NCI-H1417 (cell line): ENCODE measurements at places on chromosomes 6 and 20.

GRCh38 chr6:42973926-42974325, 5.1 kb downstream of the PEX6 start:
- DNase-seq, result no peak

- no peak for DNase-seq
Observed at GRCh38 chr6:6434151-6434550, 113.7 kb upstream of the F13A1 start.

- no peak for DNase-seq
Observed at GRCh38 chr6:7241709-7242645, 71.0 kb downstream of the SSR1 start.

GRCh38 chr6:14260839-14261238, 143.3 kb downstream of the CD83 start:
- DNase-seq, result no peak

- DNase-seq, result no peak
Observed at GRCh38 chr6:39453956-39454524, 131.5 kb upstream of the KCNK16 start.
